ENCODE measurements at places on chromosomes 12 and 14.

DNA sequence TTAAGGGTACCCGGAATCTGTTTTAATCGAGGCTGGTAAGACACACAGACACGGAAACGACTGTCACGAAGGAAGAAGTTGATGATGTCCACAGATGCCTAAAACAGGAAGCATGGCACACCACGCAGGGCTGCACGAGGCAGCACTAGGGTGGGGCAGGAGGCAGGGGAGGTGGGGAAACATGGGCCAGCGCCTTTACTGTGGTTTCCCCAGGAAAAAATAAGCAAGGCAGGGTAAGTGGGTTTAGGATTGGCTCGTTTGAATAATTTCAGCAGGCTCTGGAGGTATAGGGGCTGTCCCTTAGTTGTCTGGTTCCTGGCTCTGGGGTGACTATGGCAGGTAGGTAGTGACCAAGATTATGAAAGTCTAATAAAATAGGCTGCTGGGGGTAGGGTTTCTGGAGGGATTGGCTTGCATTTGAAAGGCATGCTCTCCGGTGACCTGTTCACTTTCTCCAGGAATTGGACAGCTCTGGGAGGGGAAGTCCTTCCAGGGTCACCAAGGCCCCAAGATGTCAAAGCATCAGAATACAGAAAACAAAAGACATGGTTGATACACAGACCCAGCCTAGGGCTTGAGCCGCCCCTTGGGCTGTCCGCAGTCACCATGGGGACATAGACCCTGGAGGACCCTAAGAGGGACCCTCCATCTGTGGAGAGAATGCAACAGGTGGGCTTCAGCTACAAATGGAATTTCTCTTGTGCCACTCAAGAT lies 35.3 kb downstream of the MAP1LC3B2 start:
- DNase-seq: no peak

GRCh38 chr12:9813821-9814798 lies 13.2 kb upstream of the KLRF1 start:
- DNase-seq: no peak

DNA sequence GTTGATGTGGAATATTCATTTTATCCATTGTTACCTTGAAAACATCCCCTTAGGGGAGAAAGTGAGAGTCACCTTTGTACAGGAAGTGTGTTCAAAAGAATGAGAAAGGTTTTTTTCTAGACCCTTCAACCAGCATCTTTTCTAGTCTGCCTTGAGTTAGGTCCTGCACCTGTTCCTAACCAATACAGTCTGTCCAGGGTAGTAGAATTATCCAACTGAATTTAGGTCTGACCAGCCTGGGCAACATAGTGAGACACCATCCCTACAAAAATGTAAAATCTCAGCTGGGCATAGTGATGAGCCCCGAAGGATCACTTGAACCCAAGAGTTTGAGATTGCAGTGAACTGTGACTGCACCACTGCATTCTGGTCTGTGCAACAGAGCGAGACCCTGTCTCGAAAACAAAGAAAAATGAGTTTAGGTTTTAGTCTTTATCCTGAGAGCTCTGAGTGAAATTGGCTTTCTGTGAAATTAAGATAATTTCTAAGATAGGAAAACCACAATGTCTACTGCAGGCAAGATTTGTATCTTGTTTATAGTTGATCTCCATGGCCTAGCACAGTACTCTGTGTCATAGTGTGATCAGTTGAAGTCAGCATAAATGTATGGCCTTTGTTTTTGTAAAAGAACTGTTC lies 25.2 kb downstream of the ARHGAP5 start:
- DNase-seq: no peak

DNA sequence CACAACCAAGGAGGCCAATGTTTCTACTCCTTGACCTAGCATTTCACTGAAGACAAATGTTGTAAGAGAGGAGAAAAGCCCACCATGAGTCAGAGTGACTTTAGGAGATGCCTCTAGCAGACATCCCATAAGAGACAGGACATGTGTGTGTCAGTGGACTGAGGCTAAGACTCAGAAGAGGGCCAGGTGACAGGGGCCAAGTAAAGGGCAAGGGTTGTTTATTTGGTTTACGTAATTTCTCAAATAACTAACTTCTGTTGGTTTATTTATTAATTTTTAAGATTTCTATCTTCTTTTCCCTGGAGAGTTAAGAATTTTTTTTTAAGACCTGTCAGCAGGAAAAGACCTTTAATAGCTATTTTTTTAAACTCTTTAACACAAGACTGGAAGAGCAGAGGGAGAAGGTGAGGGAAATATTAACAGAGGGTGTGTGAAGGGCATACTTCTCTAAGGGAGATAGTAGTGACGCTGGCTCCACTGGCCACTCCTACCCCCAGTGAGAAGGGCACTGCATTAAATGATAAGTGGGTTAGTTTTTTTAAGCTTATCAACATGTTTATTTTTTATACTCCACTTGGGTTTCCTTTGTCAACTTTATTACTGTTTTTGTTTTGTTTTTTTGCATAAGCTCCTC lies 3.4 kb downstream of the PNP start:
- DNase-seq: no peak

GRCh38 chr12:77722536-77722935 lies 108.2 kb upstream of the NAV3 start:
- DNase-seq: no peak

DNA sequence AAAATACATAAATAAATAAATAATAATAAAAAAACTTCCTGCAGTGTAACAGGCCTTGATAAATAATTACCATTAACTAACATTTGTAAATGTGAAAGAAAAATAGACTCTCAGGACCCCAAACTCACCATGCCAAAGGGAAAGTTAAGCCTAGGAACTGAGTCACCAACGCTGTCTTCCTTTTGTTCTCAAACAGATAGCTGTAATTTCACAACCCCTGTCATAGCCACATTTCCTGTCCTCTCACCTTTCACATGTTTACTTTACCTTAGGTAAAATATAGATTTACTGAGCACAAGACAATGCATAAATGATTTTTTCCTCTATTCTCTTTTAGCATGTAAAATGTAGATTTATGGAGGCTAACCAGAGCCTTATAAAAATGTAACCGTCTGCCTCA lies 35.9 kb upstream of the CHST11 start:
- DNase-seq: no peak

- DNase-seq: no peak
These were observed 75.8 kb upstream of the CCDC91 start for GRCh38 chr12:28114488-28114887.

- DNase-seq: no peak
These were observed 5.9 kb downstream of the CCDC198 start for GRCh38 chr14:57487771-57488170.

- DNase-seq: no peak
These were observed 96.8 kb upstream of the IFNG-AS1 start for GRCh38 chr12:67892259-67893021.

- DNase-seq: no peak
These were observed 98.5 kb downstream of the ADGRD1 start for GRCh38 chr12:131052063-131052781.

DNA sequence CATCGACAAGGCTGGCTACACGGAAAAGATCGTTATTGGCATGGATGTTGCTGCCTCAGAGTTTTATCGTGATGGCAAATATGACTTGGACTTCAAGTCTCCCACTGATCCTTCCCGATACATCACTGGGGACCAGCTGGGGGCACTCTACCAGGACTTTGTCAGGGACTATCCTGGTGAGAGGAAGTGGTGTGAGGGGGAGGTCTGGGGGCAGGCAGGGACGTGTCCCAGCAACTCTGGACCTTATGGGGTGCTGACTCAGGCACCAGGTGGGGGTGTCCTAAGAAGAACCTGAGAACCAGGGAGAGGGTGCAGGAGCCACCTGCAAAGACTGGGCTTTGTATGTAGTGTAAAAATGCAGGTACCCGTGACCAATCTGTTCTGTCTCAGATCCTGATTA lies 5.2 kb downstream of the ENO2 start:
- no peak for DNase-seq

GRCh38 chr14:22097586-22098292 lies 424.1 kb upstream of the OR4E1 start:
- DNase-seq: no peak

DNA sequence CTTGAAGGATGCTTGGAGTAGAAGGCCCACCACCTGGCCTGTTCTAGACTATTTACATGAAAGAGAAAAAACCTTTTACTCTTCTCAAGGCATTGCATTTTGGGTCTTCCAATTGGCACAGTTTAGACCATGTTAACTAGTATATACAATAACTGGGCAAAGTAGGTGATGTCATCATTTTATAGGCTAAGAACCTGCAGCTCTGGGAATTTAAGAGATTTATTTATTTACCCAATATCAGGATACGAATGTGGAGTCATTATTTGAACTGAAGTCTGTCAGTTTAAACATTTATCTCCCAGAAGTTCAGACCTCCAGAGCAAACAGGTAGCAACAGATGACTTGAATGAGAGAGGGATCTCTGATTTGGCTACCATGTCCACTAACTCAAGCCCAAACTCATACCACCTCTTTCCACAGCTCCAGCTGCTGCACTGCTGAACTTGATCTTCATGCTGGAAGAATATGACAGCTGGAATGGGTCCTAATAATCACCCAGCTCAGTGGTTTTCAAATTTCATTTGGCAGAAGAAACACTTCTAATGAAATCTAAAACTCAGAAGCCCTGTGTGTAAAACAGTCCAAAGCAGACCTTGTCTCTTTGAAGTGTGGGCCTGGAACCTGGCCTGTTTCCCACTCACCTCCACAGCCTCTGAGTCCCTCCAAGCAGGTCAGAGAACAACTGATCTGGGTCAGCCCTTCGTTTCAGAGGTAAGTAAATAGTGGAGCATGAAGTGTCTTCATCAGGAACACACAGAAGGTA lies 179.2 kb downstream of the EMP1 start:
- no peak for DNase-seq

GRCh38 chr12:52551216-52551865 lies 1.6 kb downstream of the KRT71 start:
- no peak for DNase-seq

DNA sequence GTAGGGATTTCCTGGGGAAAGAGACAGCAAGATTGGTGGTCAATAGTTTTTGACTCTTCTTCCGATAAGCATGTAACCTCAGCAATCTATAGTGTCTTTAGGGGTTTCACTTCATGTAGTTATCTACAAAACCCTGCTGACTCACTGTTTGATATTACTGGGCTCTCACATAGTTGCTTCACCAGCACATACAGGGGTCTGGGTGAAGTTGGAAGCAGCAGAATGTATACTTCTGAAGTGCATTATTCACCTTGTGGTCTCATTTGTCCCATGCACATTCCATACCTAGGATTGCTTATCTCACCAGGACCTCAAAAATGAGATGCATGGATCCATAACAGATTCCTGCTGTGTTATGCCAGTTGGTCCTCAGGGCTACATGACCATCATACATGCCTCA lies 280.0 kb downstream of the LRIG3 start:
- no peak for DNase-seq

DNA sequence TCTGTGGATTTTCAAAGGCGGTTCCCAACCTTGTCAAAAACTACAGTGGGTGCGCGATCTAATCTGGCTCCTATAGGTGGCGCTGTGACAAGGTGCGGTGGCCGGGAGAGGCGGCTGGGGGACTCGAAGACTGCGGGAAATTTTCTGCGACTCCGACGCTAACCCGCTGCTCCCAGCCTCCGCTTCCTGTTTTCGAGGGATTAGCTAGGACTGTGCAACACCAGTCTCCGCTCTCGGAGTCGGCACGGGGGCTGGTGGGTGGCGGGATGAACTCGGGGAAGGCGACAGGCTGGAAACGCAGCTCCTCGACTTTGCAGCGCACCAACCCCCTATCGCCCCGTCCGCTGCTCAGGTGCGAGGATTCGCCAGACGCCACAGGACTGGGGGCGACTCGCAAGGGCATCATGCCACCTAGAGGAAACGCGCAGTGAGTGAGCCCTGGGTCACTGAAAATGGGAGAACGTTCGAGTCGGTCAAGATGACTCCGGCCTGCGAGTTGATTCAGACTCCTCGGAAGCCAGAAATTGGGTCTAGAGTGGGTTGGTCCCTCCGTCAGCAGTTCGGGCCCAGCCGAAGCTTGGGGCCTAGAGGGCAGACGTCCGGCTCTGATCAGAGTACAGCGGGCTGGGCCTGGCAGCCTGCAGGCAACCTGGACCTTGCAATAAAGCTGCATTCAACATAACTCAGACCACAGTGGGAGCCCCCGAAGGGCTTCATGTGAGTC lies 5.5 kb upstream of the PAX9 start:
- no peak for DNase-seq

DNA sequence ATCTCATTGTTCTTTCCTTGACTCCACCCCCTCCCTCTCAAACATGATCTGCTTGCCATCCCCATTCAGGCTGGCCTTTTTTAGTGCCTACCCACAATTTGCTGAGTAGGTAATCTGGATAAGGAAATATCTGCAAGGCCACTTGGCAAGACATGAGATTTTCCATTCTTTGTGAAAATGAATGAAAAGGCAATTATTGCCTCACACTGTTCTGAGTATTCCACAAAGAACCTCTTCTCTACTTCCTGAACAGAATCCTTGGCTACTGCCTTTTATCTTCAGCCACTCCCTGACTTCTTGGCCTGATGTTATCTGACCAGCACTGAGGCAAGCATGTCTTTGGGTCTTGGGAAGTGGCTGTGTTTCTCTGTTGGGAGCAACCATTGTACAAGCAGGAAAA lies 263.2 kb upstream of the ATP2B1 start:
- DNase-seq: no peak
